ENCODE measurements at places on chromosomes 3 and 15. TPM values are rescaled to one million over a fixed set of nuclear protein-coding genes. Genes with fewer than 3 reads are reported as not detected.

Gene ROBO2
- not detected for total RNA-seq

Gene SLC26A6
- total RNA-seq, result 14.4 TPM

Gene TICRR
- 4.5 TPM for total RNA-seq

Gene SLC6A1
- total RNA-seq, result not detected

Gene DPPA2
- total RNA-seq, result not detected

Gene SUMF1
- 7.5 TPM for total RNA-seq

Gene MOBP
- total RNA-seq, result not detected

Gene OR5K2
- total RNA-seq, result not detected

Gene SACM1L
- total RNA-seq, result 49.2 TPM

Gene MAPKAPK3
- total RNA-seq, result 174 TPM

Gene OXNAD1
- 24.8 TPM for total RNA-seq

Gene BTLA
- total RNA-seq, result 33.2 TPM

Gene SYNPR
- not detected for total RNA-seq

Gene NEK10
- 0.49 TPM for total RNA-seq

Gene INTS14
- total RNA-seq, result 58.1 TPM

Gene MKRN2OS
- total RNA-seq, result not detected
